ENCODE measurements at places on chromosomes 6 and 20. TPM values are rescaled to one million over a fixed set of nuclear protein-coding genes. Genes with fewer than 3 reads are reported as not detected.

DNA sequence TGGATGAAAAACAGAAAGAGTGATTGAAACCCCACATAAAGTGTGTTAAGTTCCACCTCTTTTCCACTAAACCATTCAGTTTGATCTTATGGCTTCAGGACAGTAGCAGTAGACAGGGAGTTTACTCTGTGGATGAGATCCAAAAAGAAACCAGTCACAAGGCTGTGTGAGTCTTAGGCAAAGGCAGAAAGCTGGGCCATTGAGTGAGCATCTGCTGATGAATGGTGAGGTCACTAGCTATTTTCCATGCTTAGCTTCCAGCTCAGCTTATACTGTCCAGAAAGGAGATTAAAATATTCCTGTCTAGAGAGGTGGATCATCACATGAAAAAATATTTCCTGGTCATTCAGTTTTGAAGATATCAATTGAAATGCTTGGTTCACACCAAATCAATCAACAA lies 1643.9 kb downstream of the HACE1 start:
- no peaks in the 10 kb centered on the region for H3K4me1 ChIP-seq
- no peak overlapping the region for H3K27ac ChIP-seq
- no peak for DNase-seq
- H3K4me3 ChIP-seq: no peak overlapping the region

DNA sequence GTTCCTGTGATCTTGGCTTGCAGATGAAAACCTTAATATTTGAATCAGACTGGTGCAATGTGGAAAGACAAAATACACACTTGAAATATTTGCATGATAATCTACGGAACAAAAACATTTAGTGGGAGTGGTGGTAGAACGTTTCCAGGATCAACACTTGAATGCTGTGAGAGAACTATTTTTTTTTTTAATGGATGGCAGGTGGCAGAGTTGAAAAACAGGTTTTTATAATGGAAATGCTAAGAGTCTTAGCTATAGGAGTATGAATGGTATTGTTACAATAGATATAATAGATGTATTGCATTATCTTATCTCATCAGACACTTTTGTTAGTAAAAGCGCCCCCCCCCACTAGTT lies 49.2 kb downstream of the CDKAL1 start:
- no peaks in the 10 kb centered on the region for H3K4me1 ChIP-seq
- no peaks in the 10 kb centered on the region for H3K27me3 ChIP-seq
- H3K27ac ChIP-seq: no peak overlapping the region
- H3K36me3 ChIP-seq: no peaks in the 10 kb centered on the region
- no peak overlapping the region for H3K4me3 ChIP-seq

- H3K27ac ChIP-seq: no peak overlapping the region
- DNase-seq: no peak
- H3K4me3 ChIP-seq: no peak overlapping the region
- H3K4me1 ChIP-seq: no peaks in the 10 kb centered on the region
These were observed 20.3 kb upstream of the RNASET2 start for GRCh38 chr6:166976636-166977035.

DNA sequence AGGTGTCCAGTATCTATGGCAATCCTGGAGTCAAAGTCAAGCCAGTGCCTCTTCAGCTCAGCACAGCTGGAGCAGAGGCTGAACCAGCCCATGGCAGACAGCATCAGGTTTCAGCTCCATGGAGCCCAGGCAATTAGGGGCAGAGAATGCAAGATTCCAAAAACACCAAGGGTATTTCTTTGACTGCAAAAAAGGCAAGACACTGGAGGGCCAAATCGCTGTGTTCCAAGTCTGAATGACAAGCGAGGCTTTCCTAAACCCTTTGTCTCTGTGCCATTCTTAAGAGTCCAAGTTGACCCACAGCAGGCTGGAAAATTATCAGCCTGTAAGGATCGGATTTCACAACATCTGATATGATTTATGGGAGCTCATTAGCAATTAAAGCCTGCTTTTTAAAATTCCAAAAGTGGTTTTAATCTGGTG lies 49.7 kb upstream of the TGM3 start:
- no peaks in the 10 kb centered on the region for H3K36me3 ChIP-seq
- H3K4me3 ChIP-seq: no peak overlapping the region
- no peaks in the 10 kb centered on the region for H3K4me1 ChIP-seq
- no peak for DNase-seq

LY86 gene
- 5.2 TPM for total RNA-seq

FNDC11 gene
- not detected for total RNA-seq

DNA sequence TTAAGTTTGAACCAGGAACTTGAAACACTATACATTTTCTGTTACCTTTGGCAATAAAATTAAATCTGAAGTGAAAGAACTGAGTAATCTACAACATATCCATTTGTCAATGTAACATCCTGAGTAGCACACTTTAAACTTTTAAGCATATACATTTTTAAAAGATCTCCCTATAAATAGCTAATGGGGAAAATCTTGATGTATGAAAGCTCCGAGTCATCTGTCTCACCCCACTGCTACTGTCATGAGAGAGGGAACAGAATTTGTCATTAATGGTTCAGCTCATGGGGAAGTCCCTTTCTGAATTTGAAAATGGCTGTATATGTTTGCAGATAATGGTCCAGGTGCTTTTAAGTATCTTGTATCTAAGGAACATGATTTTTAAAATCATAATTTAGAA lies 55.2 kb upstream of the NOX3 start:
- H3K4me1 ChIP-seq: peaks cover 1% of the 10 kb centered on the region
- no peaks in the 10 kb centered on the region for H3K27me3 ChIP-seq
- no peak overlapping the region for H3K27ac ChIP-seq

DNA sequence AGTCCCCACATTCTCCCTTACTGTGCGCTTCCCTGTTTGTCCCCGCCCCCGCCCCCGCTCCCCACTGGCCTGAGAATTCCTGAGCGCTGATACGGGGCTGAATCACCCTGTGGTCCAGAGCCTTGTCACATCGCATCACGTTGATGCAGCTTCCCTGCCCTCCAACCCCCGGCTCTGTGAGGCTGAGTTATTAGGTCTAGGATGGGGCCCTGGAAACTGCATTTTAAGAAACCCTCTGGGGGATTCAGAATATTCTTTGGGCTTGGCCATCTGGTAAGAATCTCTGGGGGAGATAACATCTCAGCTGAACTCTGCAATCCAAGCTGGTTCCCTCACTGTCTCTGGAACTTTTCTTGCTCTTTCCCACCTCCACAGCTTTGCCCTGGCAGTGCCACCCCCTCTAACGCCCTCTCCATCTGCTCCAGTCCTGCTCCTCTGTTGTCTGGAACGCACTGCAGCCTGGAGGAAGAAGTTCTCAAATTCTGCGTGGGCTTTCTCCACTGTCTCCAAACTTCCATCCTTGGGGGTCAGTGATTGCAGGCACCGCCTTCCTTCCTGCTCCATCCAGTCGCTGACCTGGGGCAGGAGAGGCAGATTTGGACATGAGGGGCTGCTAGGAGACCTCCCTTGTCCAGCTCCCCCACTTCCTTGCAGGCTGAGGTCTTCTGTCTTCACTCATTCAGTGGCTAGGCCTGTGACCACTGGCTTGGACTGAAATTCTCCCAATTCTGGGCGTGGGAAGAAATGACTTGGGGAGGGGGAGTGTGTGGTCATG lies 42.6 kb downstream of the KIAA1755 start:
- H3K4me3 ChIP-seq: no peak overlapping the region
- peak overlapping the region; percentile 74 for H3K27ac ChIP-seq
- no peaks in the 10 kb centered on the region for H3K36me3 ChIP-seq
- peaks cover 27% of the 10 kb centered on the region for H3K4me1 ChIP-seq

SPATS1 gene
- total RNA-seq: not detected

DNA sequence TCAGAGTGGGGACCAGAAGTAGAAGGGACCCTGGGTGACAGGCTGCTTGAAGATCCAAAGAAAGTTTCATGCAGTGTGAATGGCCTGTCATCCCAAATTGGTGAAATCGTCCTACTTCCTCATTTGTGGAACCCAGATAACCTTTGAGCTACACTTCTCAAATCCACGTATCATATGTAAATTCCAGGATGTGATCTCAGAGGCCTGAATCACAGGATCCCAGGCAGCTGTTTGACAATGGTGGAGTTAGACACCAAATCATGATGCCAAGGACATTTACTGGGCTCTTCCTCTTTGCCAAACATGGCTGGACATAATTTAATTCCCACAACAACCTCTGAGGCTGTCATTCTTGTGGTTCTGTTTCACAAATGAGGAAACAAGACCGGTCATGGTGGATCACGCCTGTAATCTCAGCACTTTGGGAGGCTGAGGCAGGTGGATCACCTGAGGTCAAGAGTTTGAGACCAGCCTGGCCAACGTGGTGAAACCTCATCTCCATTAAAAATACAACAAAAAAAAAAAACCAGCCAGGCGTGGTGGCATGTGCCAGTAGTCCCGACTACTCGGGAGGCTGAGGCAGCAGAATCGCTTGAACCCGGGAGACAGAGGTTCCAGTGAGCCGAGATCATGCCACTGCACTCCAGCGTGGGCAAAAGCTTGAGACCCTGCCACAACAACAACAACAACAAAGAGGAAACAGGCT lies 39.9 kb upstream of the TTPAL start:
- no peaks in the 10 kb centered on the region for H3K4me1 ChIP-seq
- no peak overlapping the region for H3K4me3 ChIP-seq
- no peaks in the 10 kb centered on the region for H3K36me3 ChIP-seq
- no peak for DNase-seq
- no peak overlapping the region for H3K27ac ChIP-seq

All from right atrium auricular region (tissue), 2 donors.